NCI-H748 treated with DMSO at 0.1 percent for 48 hours (cell line): ENCODE measurements at places on chromosomes 6 and 20.

GRCh38 chr20:31712112-31712553 is 10.5 kb downstream of the BCL2L1 start:
- DNase-seq = peak; percentile 51

DNA sequence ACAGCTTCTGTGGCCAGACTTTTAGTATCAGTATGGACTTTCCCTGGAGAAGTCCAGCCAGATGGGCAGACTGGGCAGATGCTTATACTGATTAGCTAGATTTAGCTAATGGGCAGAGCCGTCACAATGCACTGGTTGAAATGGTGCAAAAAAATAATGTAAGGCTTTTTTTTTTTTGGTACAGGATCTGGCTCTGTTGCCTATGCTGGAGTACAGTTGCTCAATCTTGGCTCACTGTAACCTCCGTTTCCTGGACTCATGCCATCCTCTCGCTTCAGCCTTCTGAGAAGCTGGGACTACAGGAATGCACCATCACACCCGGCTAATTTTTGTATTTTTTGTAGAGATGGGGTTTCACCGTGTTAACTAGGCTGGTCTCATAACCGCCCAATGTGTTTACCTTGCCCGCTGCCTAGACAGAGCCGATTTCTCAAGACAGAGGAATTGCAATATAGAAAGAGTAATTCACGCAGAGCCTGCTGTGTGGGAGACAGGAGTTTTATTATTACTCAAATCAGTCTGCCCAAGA is 16.4 kb upstream of the KIFC1 start:
- DNase-seq = no peak

- DNase-seq = no peak
These were observed 146.0 kb downstream of the LRFN2 start for GRCh38 chr6:40441150-40441549.

DNA sequence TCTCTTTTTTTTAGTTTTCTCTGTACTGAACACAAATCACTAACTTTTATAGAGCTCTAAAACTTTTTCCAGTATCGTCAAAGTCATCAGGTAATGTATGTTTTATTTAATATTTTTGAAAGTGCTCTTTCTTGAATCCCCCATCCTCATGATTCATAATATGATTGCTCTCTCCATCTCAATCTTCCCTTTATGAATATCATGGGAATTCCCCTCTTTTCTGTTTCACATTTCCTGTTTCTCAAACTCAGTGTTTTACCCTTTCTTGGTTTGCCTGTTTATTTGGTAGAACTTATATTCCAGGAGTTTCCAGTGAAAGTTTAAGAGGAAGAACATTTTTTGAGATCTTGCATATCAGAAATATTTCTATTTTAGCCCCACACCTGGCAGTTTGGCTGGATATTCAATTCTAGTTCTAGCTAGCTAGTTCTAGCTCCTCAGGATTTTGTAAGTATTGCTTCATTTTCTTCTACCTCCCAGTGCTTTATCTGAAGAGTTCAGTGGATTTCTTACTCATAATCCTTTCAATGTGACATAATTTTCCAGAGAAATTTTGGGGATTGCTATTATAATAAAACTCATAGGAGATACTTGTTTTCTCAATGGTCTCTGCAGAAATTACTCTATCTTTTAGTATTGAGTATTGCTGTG is 6.1 kb upstream of the C6orf58 start:
- DNase-seq = no peak

- DNase-seq = no peak
These were observed 64.6 kb downstream of the NUS1 start for GRCh38 chr6:117739869-117740268.

- no peak for DNase-seq
These were observed 39.2 kb downstream of the TRIM27 start for GRCh38 chr6:28884423-28885131.

DNA sequence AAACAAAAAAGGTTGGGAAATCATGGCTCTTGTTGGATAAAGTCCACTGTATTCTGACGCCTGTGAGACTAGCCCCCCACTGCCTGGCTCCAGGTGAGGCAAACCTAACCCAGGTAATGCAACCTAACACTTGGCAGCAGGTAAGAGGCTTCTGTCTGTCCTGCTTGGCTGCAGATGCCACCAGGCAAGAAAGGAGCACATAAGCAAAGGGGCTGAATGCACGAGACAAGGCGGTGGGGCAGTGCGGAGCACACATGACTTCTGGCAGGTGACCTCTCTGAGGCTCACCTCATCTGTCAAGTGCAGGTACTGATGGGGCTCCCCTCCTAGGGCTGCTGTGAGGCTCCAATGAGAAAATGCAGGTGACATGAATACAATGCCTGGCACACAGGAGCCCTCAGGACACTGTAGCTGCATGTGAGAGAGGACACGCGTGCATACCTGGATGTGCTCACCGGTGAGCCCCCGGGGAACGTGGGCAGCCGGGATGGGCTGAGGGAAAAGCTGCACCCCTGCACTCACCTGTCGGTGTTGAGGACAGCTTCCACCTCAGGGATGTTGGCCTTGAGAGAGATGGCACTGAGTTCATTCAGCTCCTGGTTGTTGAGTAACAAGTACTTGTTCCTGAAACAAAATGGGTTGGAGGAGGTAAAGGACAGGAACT is 54.1 kb downstream of the MYH7B start:
- DNase-seq = no peak
